GOT3 (cell line): ENCODE measurements at places on chromosomes 11 and 22.

DNA sequence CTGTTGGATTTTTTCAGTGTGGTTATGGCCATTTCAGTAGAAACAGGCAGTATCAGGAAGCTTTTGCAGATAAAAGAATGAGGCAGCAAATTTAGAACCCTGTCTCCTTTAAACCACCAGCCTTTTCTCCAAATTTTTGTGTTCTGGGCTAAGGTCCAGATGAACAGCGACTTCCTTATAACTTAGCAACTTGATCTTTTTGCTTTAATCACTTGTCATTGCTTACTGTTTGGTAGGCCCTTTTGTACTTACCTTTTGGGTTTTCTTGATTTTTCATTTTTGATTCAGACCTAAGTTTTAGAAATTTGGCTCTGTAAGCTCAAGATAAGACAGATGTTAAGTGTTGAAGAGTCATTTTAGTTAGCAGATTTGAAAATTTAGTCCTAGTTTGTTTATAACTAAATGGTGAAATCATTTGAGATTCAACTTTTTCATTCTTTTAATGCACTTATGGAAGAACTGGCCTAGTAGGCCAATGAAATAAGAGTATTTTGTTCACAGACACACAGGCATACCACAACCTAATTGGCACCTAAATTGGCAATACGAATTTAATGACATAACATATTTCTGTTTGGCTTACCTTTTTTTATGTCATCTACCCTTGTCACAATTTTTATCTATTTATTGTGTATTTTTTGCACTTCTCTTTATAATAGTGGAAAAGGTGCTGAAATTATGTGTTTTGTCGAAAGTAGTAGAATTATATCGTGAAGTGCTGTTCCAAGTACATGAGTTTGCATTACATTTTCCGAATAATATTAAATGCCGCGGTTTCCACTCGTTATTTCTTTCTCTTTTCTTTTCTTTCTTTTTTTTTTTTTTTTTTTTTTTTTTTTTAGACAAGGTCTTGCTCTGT, 2.1 kb downstream of the RTN3 start:
- no peak for DNase-seq

DNA sequence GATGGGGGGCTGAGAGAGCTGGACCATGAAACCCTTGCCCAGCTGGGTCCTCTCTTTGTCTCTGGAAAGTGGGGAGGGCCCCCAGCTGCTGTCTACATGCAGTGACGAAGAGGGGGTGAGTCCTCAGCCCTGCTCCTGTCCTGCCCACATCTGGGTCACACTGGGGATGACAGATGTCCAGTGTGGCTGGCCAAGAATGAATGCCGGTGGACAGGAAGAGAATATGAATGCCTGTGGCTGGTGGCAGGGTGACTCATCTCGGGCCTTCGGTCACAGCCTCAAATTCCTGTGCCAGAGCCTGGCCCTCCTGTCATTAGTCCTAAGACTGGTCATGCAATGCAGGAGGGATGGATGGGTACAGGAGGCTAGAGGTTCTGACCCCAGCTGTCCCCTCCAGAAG, 2.2 kb upstream of the PNPLA3 start:
- peak; percentile 17 for DNase-seq

GRCh38 chr11:118485273-118485672, 42.0 kb upstream of the TTC36 start:
- DNase-seq: no peak

GRCh38 chr11:104098555-104098954, 62.1 kb downstream of the DDI1 start:
- no peak for DNase-seq

GRCh38 chr22:24402460-24403192, 24.8 kb upstream of the ADORA2A start:
- peak; percentile 10 for DNase-seq

GRCh38 chr11:70029115-70029860, 48.8 kb upstream of the ANO1 start:
- no peak for DNase-seq

DNA sequence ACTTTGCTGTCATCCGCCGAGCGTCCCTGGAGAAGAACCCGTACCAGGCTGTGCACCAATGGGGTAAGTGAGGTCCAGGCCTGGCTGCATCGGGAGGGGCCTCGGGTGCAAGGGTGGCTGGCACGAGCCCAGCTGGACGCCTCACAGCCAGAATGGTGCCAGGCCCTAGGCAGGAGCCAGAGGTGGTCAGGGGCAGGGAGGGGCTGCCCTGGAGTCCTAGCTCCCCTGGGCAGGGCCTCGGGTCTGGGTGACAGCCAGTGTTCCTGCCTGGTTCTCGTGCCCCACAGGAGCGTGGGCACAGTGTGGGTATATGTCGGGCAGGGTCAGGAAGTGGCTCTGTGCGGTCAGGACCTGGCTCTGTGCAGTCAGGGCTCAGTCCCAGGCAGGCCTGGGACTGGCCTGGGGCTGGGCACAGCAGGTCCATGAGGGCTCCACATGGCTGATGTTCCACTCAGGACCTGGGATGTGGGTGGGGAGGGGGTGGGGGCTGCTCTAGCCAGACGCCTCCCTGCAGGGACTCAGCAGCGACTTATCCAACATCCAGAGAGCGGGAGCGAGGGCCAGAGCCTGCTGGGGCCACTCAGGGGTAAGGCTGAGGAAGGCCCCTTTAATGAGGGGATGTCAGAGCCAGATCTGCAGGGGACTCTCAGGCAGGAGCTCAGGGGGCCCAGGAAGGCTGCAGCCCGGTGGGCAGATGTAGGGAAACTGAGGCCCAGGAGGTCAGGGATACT, 1.2 kb downstream of the TSPAN32 start:
- no peak for DNase-seq

DNA sequence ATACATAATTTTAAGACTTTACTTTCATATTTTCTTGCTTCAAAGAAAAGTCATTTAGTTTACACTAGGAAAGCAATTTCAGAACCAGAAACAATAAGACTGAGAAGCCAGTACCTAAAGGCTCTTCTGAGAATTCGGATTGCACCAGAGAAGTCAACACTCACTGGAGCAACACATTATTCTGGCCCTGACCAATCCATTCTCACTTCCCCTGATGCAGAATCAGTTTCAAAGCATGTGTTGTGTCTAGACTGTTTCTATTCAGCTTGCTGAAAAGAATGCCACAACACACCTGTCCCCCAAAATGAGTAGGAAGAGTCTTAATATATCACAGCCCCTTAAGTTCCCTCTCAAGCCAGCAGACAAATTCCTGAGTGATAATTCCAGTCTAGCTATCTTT, 1074.3 kb upstream of the TENM4 start:
- DNase-seq: no peak

GRCh38 chr11:38219636-38220035, 1621.6 kb upstream of the RAG2 start:
- DNase-seq: no peak

DNA sequence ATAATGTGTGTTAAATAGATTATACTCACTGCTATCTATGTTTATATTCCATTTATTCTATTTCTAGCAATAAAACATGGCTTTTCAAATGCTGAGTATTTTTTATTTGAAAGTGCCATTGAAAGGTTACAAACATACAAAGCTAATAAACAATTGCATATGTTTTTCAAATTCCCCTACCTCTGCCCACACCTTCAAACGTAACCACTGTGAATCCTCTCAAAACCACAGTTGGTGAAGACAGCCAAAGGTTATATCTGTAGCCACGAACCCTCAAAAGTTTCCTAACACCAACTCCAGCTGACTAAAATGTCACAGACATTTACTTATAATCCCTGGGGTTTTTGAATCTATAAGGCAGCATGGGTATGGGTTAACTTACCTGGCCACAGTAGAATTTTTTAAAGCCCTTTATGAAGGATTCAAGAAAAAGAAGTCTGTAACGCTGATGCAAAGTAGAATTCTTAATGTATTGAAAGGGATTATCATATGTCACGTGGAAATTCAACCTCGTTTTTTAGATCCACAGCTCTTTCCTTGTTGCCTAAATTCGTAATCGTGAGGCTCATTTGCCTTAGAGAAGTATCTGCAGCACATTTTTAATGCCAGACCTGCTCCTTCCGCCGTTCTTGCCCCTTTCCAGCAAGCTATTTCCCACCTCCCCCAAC, 122.5 kb upstream of the ZC3H12C start:
- no peak for DNase-seq

- DNase-seq: no peak
These were observed 35.0 kb downstream of the INTS4 start for GRCh38 chr11:77959434-77959833.

DNA sequence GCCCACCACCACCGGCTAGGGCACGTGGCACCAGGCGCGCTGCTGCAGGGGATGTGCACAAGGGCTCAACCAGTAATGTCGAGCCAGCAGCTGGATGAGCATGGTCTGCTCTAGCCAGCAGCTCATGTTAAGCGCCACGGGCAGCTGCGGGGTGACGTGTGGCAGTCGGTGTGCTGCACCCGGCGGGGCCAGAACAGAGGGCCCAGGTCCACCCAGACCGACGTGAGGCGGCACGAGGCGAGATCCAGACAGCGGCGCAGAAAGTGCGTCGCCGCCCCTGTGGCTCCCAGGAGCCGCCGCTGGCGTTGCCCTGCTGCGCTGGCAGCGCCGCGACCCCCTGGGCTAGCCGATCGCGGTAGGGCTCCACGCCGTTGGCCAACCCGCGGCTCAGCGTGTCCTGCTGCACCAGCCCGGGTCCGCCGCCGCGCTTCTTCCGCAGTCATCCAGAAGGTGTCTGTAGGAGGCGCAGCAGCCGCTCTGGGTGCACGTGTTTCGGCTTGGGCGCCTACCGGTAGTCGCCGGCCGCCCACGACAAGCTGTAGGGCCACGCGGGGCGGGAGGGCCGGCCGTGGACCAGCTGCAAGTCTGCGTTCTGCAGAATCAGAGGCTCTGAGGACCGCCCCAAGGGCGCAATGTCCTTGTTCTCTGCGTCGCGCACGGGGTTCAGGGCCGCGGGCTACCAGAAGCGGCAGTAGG, 4.6 kb upstream of the GALR3 start:
- DNase-seq: no peak

DNA sequence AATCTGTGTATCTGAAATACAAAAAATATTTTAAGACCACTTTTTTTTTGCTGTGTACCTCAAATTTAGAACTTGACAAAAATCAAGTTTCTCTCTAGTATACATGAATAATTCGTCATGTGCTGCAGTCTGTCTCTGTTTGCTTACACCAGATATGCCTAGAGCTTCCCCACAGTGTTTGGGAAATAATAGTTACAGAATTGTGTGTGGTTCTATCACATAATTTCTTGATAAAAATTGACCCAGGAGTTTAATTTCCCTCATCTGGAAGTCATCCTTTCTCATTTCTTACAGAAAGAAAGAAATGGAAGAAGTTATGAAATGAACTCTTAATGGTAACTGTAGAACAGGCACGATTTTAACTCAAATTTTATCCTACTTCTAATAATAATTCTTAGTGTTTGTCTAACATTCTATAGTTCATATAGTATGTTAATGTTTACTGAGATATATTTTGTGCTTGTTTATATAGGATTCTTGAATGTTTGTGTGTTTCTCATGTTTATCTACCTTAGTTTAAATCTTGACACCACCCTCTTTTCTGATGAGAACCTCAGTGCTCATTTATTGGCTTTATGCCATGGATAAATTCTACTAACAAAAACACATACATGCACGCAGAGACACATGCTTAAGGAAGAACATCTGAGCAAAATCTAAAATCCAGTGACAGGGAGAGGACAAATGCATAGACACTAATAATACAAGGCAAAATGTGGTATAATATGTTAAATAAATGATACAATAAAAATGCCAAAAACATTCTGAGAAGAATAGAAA, 61.4 kb upstream of the CTSC start:
- DNase-seq: no peak

DNA sequence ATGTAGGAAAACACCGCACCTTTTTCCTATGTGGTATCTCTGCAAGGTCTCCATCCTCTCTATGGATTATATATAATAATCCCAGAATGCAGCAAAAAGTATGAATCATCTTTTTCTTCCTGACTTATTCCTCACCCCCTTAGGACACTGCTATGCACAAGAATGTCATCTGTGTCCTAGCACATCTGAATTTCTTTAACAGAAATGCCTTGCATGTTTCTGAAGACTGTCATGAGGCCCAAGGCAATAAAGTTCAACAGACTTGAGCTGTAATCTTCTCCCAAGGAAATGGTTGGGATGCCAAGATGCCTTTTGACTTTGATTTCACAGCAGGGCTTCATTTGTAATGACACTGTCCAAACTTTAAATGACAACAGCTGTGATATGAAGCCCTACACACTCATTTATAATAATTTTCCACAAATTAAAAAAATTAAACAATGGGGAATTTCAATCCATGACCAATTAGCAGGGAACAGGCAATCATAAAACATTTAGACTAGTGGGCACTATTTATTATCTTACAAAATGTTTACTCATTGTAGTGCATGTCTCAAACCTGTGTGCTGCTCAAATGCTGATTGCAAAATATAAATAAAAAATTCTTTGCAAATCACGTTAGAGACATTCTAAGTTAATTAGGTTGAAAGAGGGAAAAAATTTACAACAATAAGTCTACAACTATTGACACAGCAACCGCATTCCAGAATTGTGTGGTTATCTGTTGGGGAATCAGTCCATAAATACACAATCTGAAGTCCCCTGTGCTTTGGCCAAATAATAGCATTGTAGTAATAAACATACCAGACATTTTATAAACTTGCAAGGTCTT, 242.3 kb downstream of the SWAP70 start:
- DNase-seq: no peak

DNA sequence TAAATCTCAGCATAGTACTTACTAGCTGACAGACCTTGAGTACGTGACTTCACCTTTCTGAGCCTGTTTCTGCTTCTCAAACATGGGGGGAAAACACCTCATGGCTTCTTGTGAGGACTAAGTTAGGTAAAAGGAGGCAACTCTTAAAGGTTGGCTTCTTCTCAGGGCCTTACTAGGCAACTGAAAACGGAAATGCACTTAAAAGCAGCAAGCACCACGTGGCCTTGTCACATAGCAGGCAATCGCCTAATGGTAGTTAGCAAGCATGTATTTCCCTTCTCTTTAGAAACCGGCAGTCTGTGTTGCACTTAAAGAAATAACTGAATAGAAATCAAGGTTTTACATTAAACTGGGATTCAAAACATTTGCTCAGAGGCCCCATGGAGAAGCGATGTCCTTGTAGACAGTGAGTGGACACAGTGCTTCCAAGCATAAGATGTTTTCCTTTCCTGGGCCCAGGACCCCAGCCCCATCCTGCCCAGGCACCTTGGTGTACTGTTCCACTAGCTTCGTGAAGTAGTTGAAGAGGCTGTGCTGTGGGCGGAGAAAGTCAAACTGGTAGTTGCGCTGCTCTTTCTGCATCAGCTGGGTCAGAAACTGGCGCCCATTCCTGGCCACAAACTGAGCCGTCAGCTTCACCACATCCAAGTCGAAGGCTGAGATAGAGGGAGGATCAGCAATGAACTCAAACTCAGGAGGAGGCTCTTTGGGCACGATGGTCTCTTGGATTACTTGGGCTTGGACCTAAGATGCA, 12.1 kb downstream of the SF3A1 start:
- no peak for DNase-seq

DNA sequence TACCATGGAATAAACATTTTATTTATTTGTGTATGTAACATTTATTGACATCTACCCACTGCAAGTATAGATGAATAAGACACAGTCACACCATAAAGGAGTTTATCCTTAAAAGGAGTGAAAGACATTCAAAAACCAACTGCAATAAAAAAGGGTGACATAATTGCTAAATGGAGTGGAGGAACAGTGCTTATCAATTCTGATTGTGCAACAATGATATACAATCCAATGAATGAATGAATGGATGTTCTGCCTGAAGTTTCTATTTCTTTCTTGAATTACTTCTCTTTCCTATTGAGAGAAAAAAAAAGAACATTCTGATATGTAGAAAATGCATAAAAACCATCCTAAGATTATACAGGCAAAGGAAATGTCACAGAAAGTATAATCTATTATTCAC, 10.0 kb downstream of the MMP7 start:
- DNase-seq: no peak
